CD4-positive, CD25-positive, alpha-beta regulatory T cell (primary cell): ENCODE measurements at places on chromosomes 3 and 15. TPM values are rescaled to one million over a fixed set of nuclear protein-coding genes. Genes with fewer than 3 reads are reported as not detected.
A peak's percentile ranks its signal among the peaks of the same experiment; 100 is the strongest.

MIX23 gene
- polyA plus RNA-seq: 23.5 TPM

PTX3 gene
- not detected for polyA plus RNA-seq

DNA sequence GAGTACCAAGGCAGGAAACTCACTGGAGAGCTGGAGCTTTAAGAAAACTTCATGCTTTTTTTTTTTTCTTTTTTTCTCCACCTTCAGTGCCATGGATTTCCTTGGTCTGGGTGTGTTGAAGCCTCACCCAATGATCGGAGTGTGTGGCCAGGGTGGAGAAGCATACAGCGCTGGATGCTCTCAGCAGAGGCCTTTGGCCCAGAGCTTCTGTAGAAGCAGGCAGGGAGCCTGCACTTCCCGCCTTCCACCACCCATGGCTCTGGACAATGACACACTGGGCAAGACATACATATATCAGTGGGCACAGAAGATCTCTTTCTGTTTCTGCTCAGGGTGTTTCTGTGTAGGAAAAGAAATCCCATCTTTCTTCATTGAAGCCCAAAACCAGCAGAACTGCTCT, 55.8 kb upstream of the ACAD9 start:
- no peaks in the 10 kb centered on the region for H3K27me3 ChIP-seq
- no peaks in the 10 kb centered on the region for H3K36me3 ChIP-seq
- no peak overlapping the region for H3K27ac ChIP-seq
- H3K4me3 ChIP-seq: no peak overlapping the region

- no peaks in the 10 kb centered on the region for H3K27me3 ChIP-seq
- DNase-seq: peak; percentile 83
- peak overlapping the region; percentile 100 for H3K4me3 ChIP-seq
- H3K27ac ChIP-seq: peak overlapping the region; percentile 97
Measured at GRCh38 chr3:152269056-152269830, 514 bp downstream of the MBNL1 start.

DNA sequence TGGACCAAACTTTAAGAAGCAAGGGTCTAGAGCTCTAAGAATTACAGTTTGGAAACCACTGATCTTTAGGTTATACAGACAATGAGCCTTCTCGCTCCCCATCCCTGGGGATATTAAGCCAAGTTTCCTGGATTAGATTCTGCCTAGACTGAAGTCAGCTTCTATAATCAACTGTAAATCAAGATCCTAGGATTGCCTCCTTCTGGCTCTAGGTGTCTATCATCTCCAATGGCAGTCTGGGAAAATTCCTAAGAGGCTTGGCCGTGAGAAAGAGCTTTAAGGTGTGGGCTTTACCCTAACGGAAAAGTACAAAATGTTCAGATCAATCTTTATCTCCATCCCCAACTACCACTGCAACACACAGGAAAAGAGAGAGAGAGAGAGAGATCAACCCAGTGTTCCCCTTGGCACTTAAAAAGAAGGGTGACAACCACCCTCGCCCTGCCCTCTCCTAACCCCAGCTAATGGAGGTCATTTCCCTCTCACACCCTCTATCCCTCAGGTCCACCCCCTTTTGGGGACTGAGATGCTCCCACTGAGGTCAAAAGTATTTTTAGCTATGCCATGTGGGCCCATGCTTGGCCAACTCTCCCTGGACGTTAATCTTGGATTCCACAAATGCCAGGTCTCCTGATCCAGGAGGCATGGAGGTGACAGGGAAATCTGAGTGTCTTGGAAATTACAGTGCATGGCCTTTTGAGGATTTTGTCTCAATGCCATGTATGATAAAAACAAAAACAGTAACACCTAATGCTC, 202.8 kb upstream of the BCL6 start:
- H3K36me3 ChIP-seq: no peaks in the 10 kb centered on the region
- H3K27ac ChIP-seq: no peak overlapping the region
- no peak overlapping the region for H3K4me3 ChIP-seq
- peaks cover 16% of the 10 kb centered on the region for H3K4me1 ChIP-seq
- no peaks in the 10 kb centered on the region for H3K27me3 ChIP-seq
- no peak for DNase-seq

- H3K36me3 ChIP-seq: no peaks in the 10 kb centered on the region
- no peak overlapping the region for H3K4me3 ChIP-seq
- no peaks in the 10 kb centered on the region for H3K27me3 ChIP-seq
Measured at GRCh38 chr3:112653209-112653871, 12.4 kb upstream of the CCDC80 start.

DNA sequence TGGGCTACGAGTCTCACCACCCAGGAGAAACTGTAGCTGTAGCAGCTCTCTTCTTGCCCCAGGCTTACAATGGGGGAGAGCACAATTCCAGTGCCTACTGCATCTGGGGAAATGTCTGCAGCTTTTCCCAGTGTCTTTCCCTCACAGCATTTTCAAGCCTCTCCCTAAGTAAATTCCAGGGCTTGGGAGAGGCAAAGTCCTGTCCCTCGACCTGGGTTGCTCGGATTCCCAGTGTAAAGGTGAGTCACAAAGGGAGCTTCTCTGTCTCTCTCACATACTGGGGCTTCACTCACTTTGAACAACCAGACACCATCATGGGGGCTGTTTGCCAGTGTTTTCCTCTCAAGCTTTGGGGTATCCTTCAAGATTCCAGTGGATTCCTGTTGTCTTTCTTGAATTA, 689.4 kb upstream of the NAALADL2 start:
- H3K36me3 ChIP-seq: no peaks in the 10 kb centered on the region
- H3K4me1 ChIP-seq: no peaks in the 10 kb centered on the region
- no peak for DNase-seq
- H3K4me3 ChIP-seq: no peak overlapping the region

GRCh38 chr3:4850211-4850927, 128.9 kb upstream of the BHLHE40 start:
- H3K27ac ChIP-seq: peak overlapping the region; percentile 52
- no peak for DNase-seq
- H3K4me1 ChIP-seq: peaks cover 22% of the 10 kb centered on the region
- H3K4me3 ChIP-seq: peak overlapping the region; percentile 17

- no peaks in the 10 kb centered on the region for H3K36me3 ChIP-seq
- H3K4me3 ChIP-seq: no peak overlapping the region
- H3K27me3 ChIP-seq: no peaks in the 10 kb centered on the region
- no peak for DNase-seq
- H3K27ac ChIP-seq: no peak overlapping the region
Measured at GRCh38 chr15:36313736-36314280, 265.6 kb upstream of the CDIN1 start.

DNA sequence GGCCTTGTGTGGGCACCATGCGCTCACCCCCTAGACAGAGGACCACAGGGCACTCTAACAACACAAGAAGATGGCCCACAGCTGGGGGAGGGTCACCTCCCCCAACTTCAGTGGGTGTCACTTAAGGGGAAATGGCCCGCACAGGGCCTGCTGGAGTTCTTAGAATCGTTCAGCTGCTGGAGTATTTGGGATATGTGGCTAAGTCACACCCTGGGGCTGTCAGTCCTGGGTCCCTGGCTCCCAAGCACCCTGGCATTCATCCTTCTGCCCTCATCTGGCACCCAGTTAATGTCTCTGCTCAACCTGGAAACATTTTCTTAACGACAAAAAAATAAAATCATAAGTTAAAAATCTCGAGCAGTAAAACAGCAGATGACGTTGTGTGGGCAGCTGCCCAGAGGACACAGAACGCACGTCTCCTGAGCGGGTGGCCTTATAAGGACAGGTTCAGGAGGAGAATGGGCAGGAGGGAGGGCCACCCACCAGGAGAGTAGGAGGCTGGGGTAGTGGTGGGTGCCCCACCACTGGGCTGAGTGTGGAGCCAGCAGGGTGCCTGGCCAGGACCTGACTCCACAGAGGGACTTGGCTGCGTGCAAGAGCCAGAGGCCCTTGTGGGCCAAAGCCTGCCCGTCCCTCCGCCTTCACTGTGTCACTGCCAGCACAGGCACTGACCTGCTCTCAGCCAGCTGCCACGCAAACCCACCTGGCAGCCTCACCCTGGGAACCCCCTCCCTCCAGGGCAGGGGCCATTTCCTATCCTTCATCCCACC, 11.5 kb downstream of the KBTBD13 start:
- H3K27ac ChIP-seq: no peak overlapping the region
- DNase-seq: no peak
- no peaks in the 10 kb centered on the region for H3K36me3 ChIP-seq
- H3K27me3 ChIP-seq: peaks cover 4% of the 10 kb centered on the region
- H3K4me1 ChIP-seq: no peaks in the 10 kb centered on the region

DNA sequence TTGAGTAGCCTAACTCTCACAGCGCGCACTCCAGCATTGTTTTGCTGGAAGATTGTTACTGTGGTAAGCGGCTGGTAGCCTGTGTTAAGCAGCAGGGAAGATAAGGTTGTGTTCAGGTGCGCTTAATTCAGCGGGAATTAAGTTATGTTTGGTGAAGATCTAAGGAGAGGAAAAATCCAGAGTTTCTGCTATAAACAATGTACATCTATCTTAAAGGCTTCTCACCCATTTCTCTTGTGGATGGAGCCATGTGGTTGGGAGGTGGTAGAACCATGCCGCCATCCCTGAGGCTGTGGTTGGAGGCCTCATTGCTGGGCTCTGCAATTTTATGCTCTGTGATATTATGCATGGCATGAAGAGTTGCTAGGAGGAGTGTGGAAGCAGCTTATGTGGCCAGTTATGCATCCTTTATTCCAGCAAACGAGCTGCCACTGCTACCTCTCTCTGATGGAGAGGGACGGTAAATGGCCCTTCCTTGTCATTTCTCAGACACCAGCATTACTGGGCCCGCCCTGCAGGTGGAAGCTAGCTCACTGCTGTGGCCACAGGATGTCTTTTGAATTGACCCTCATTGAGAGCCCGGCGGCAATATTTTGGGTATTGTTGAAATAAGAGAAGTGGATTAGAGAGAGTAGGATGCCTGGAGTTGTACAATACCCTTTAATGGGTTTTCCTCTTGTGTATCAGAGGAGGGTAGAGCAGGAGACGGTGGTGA, 1.3 kb downstream of the MINAR1 start:
- DNase-seq: no peak
- no peak overlapping the region for H3K27ac ChIP-seq
- no peaks in the 10 kb centered on the region for H3K36me3 ChIP-seq
- H3K4me1 ChIP-seq: no peaks in the 10 kb centered on the region
- H3K27me3 ChIP-seq: peaks cover 31% of the 10 kb centered on the region

GRCh38 chr3:49093853-49094767, at the start of gene QRICH1:
Gene QRICH1, minus strand, starts transcription at chr3:49094071. Its CDS starts 17,054 bp downstream, at chr3:49077017.
- DNase-seq: peak; percentile 94
- H3K36me3 ChIP-seq: peaks cover 24% of the 10 kb centered on the region
- peak within 1 kb of the TSS; percentile 96 for H3K27ac ChIP-seq
- H3K4me1 ChIP-seq: peaks cover 44% of the 10 kb centered on the region
- H3K4me3 ChIP-seq: peak within 1 kb of the TSS; percentile 85
